ENCODE measurements at places on chromosomes 3 and 15. TPM values are rescaled to one million over a fixed set of nuclear protein-coding genes. Genes with fewer than 3 reads are reported as not detected.

- DNase-seq = no peak
These were observed 48.1 kb upstream of the CDV3 start for GRCh38 chr3:133525435-133525834.

The ZCWPW2 gene
- polyA plus RNA-seq = 2.1 TPM

DNA sequence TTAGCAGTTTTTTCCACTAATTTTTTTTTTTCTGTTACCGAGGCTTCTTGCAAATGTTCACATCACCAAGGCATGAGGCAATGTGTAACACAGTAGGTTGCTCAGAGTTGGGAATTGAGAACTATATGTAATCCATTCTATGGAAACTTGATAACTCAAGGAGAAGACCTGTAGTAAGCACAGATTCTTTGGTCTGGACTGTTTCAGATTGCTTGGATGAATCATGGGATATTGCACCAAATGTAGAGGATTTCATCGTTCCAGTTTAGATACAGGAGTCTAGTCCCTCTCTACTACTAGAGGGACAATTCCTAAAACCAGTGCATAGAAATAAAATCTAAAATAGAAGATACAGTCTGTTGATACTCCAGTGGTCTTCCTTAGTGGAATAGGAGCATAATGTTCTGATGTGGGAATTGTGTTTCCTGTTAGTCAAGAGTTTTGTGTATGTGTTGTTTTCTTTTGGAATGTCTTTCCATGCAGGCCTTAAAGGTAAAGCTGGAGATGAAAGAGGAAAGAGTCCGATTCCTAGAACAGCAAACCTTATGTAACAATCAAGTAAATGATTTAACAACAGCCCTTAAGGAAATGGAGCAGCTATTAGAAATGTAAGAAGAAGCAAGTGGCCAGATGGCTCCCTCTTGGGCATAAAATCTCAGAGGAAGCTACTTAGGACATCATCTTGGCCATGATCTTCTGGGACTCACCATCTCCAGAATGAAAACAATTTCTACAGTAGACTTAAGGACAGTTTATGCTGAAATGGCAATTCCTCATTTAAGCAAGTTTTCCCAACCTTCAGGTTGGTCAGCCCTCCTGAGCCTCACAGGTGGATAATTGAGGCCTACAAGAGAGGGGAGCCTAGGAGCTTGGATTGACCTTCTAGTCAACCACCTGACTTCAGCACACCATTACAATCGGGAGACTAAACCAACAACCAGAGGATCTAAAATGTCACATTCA lies 10.7 kb downstream of the KNSTRN start:
- no peak for DNase-seq

DNA sequence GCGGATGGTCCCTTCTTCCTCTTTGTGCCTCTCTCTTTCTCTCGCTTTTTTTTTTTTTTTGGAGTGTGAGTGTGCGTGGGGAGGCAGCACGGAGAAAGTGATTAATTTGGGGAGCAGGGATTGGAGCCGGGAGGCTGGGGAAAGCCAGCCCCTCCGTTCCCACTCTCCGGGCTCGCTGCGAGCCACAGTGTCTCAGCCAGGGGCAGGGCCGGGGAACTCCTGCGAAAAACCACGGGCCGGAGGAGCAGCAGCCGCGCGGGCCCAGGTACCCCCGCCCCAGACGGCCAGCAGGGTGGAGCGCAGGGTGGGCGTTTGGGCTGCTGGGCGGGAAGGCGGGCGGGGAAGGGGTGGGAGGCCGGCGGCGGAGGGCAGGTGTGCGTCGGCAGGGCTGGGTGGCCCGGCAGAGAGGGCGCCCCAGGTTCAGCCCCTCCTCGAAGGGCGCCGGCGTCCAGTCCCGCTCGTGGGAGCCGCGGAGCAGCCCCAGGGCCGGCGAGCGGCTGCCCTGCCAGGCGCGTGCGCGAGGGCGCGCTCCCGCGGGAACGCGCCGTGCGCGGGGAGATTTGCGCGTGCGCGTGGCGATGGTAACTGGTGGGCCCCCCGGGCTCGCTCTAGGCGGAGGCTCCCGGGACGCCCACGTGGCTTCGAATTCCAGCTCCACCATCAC lies 1.4 kb downstream of the CHL1 start:
- no peak for DNase-seq

- DNase-seq = no peak
These were observed 1710.1 kb downstream of the SI start for GRCh38 chr3:163368168-163368567.

The AGBL1 gene
- not detected for polyA plus RNA-seq

DNA sequence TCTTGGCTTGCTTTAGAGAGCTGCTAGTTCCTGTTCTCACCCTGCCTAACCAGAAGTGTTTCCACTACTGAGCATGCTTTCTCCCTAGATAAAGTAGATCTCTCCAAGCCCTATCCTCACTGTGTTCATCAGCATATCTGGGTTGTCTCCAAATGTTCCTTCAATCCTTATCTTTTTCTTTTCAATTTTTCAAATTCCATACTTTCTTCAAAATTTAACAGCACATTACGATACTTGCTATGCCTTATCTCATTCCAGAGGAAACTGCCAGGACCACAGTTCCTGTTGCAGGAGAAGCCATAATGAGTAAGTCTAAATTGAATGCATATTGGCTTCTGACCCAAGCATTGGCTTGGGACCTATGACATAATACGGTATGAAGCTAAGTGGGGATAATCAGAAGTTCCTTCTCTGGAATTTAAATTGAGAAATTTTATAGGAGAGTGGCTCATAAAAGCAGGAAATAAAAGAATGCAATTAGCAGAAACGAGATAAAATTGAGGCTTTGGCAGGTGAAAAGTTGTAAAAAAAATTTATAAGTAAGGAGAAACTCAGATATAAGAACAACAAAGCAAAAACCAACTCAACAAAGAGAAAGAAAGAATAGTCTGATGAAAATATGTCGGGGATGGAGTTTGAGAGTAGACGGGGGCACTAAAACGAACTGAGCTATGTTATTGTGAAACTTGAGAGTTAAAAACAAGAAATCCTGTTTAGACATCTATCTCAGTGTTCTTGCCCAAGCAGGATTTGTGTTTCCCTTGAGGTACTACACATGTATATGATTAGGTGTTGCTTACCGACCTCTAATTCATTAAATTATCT lies 631.7 kb upstream of the CCDC54 start:
- DNase-seq = no peak
